ENCODE measurements at places on chromosomes 12 and 14. TPM values are rescaled to one million over a fixed set of nuclear protein-coding genes. Genes with fewer than 3 reads are reported as not detected.

DNA sequence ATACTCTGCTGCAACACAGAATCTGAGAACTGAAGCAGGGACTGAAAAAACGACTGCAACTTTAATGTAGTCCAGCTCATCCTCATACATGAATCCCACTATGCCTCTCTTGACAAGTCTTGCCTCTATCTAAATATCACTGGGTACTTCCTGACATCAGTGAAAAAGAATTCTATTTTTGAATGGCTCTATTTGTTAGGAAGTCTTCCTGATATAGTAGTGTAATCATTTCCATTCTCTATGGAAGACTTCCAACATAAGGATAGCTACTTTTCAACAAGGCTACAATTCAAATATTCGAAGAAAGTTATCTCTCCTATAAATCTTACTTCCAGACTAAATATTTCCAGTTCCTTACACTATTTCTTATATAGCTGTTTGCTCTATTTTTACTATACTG, 167.5 kb downstream of the MDGA2 start:
- H3K4me3 ChIP-seq, result no peak overlapping the region
- no peaks in the 10 kb centered on the region for H3K27me3 ChIP-seq
- no peak for DNase-seq
- H3K36me3 ChIP-seq, result no peaks in the 10 kb centered on the region
- no peaks in the 10 kb centered on the region for H3K4me1 ChIP-seq
- H3K27ac ChIP-seq, result no peak overlapping the region

- no peak for DNase-seq
- H3K4me1 ChIP-seq, result no peaks in the 10 kb centered on the region
- no peaks in the 10 kb centered on the region for H3K36me3 ChIP-seq
- no peak overlapping the region for H3K27ac ChIP-seq
- H3K27me3 ChIP-seq, result no peaks in the 10 kb centered on the region
Observed at GRCh38 chr14:104805326-104805678, 4.4 kb downstream of the ZBTB42 start.

DNA sequence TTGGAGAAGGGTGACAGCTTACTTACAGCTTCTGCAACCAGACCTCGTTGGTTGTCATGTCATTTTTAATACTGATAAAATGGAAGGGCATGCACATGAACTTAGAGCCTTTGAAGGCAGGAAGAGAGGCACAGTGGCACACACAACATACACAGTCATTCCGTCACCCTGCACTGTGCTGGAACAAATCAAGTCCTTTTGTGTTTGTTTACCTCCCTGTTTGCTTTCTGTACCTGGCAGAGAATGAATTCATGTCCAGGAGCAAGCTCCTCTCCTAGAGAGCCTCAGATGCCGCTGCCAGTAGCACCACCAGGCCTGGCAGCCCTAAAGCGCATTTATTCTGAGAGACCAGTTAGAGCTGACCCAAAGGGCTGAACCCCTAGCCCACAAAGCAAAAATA, 460.3 kb downstream of the EGLN3 start:
- no peak overlapping the region for H3K27ac ChIP-seq
- H3K4me1 ChIP-seq, result no peaks in the 10 kb centered on the region
- no peaks in the 10 kb centered on the region for H3K36me3 ChIP-seq
- no peak overlapping the region for H3K4me3 ChIP-seq
- no peaks in the 10 kb centered on the region for H3K27me3 ChIP-seq

Gene BEGAIN
- total RNA-seq, result 1.6 TPM

DNA sequence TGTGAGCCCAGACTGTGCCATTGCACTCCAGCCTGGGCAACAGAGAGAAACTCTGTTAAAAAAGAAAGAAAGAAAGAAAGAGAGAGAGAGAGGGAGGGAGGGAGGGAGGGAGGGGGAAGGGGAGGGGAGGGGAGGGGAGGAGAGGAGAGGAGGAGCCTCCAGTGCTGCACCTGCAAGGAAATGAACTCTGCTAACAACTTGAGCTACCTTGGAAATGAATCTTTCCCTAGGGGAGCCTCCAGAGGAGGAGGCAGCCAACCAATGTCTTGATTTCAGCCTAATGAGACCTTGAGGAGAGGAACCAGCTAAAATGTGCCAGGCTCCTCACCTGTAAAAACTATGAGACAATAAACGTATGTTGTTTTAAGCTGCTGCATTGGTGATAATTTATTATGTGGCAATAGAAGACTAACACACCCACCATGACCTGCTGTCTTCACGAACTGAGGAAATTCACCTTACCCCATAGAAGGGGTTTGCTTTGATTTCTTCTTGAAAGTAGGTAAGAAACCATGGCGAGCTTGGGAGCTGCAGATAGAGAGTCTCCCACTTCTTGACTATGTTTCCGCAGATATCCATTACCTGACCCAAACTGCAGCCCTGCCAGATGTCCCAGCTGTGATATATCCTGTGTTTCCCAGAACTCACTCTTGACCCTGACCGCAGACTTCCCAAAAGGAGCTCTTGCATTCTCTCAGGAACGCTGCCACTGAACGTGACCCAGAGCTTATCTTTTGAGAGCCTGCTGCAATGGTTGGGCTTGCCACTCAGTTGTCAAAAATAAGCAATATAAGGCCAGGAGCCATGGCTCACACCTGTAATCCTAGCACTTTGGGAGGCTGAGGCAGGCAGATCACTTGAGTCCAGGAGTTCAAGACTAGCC, 31.5 kb upstream of the TMPO start:
- no peaks in the 10 kb centered on the region for H3K36me3 ChIP-seq
- H3K4me1 ChIP-seq, result no peaks in the 10 kb centered on the region
- no peak overlapping the region for H3K27ac ChIP-seq

Gene PTHLH
- 4.5 TPM for total RNA-seq

DNA sequence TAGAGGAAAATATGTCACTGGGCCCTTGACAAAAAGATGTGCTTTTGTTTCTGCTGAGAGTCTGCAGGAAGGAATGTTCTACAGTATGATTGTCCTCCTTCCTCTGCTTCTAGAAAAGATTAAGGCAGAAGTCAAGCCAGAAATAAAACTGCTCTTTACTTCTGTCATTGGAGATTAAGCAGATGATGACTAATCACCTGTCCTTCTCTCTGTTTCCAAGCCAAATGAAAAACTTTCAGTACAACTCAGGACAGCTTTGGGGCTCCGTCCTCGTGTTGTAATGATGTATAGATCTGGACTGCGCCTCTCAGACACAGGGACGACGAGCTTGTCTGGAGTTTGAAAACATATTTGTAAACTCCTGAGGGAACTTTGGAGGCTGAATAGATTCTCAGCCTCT, 159.3 kb downstream of the DYRK2 start:
- no peak overlapping the region for H3K27ac ChIP-seq
- no peaks in the 10 kb centered on the region for H3K4me1 ChIP-seq
- no peak overlapping the region for H3K4me3 ChIP-seq
